ENCODE measurements at places on chromosomes 3 and 15. TPM values are rescaled to one million over a fixed set of nuclear protein-coding genes. Genes with fewer than 3 reads are reported as not detected.

DNA sequence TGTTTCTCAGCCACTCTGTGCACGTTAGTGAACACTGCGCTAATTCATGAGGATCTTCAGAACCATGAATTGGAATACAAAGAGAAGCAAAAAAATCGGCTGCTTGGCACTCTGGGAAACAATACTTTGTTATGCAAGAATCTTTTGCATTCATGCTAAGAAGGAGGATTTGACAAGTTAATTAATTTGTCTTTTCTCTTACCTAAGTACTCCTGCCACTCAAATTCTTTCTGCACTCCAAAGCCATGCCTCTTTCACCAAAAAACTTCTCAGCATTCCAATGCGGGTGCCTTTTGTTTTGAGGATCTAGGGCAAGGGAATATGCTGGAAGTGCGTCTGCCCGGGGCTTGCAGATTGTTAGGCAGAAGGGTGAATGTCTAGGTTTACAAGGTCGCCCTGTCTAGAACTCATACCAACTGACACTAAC lies 11.3 kb upstream of the KAT2B start:
- DNase-seq, result no peak

DNA sequence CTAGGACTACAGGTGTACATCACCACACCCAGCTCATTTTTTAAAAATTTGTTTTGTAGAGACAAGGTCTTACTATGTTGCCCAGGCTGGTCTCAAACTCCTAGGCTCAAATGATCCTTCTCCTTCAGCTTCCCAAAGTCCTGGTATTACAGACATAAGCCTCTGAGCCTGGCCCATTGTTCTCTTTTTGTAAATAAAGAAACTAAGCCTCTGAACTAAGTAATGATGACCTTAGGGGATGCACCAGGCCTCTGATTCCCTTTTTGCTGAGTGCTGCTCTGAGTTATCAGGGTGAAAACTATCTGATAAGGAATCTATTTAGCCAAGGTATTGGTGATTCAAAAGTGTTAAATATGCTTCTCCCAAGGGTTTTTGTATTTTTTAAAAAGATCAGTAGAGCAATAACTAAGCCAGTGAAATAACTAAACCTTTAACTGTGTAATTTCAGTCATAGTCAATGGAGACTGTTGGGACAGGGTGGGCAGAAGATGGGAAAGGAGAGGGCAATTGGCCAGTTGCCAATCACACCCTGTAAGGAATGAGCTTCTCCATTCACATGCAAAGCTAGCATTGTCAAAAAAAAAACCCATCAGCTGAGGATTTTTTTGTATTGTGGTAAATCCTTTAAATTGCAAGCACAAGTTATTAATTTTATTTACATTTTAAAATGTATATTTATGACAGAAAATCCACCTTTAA lies 194.8 kb upstream of the PFN2 start:
- DNase-seq, result no peak

The FAM81A gene
- total RNA-seq, result 0.21 TPM

The POTEB gene
- not detected for total RNA-seq

The SCN11A gene
- total RNA-seq, result 0.22 TPM

DNA sequence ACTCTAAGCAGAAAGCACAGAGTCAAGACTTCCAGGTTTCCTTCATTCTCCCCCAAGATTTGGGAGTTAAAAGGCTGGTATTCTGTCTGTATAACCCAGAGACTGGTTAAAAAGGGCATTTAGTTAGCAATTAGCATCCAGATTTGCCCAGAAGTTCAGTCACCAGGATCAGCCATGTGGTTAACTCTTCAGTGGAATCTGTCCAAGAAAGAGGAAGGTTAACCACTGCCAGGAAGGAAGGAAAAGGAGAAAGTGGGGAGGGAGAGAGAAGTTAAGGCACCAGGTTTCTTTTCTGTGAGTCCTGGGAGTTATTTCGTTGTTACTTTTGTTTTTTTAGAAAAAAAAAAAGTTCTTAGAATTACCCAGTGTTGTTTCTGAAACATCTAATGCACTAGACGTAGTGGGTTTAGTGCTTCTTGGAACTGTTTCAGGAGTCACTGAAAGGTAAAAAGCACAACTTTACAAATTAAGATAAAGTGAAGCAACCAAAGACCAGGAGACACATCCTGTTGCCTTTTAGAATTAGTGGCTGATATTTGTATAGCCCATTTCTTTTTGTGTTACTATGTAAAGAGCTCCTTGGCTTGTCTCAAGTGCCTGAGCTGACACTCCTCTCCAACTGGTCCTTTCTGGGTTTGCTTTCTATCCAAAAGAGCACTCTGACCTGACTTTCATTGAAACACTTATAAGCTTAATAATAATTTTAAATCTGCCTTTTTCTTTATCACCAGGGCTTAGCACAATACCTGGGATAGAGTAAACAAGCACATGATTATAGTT lies 128.6 kb downstream of the ABI3BP start:
- no peak for DNase-seq

DNA sequence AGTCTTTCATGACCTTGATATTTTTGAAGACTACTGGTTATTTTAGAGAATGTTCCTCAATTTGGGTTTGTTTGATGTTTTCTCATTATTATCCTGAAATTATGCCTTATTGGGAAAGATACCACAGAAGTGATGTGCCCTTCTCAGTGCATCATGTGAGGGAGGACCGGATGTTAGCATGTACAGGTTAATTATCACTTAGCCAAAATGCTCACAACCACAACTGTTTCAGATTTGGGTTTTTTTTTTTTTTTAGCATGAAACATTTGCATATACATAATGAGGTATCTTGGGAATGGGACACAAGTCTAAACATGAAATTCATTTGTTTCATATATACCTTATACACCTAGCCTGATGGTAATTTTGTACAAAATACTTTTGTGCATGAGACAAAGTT lies 59.8 kb downstream of the PIK3R4 start:
- no peak for DNase-seq

The TUSC7 gene
- not detected for total RNA-seq

GRCh38 chr3:73459711-73460110 lies 165.0 kb downstream of the PDZRN3 start:
- DNase-seq, result no peak

- no peak for DNase-seq
Observed at GRCh38 chr3:186097663-186098451, 11.0 kb downstream of the ETV5 start.

GRCh38 chr3:169861871-169862270 lies 7.9 kb downstream of the LRRC31 start:
- DNase-seq, result no peak

The MESP2 gene
- total RNA-seq, result not detected

GRCh38 chr15:77975332-77976094 lies 102.0 kb downstream of the TBC1D2B start:
- no peak for DNase-seq

The CHRFAM7A gene
- total RNA-seq, result 1.9 TPM

The ABCC5 gene
- 18.2 TPM for total RNA-seq

- DNase-seq, result no peak
Observed at GRCh38 chr3:29453284-29454001, 172.6 kb downstream of the RBMS3 start.

The FHIT gene
- 54.9 TPM for total RNA-seq

The KNG1 gene
- not detected for total RNA-seq

DNA sequence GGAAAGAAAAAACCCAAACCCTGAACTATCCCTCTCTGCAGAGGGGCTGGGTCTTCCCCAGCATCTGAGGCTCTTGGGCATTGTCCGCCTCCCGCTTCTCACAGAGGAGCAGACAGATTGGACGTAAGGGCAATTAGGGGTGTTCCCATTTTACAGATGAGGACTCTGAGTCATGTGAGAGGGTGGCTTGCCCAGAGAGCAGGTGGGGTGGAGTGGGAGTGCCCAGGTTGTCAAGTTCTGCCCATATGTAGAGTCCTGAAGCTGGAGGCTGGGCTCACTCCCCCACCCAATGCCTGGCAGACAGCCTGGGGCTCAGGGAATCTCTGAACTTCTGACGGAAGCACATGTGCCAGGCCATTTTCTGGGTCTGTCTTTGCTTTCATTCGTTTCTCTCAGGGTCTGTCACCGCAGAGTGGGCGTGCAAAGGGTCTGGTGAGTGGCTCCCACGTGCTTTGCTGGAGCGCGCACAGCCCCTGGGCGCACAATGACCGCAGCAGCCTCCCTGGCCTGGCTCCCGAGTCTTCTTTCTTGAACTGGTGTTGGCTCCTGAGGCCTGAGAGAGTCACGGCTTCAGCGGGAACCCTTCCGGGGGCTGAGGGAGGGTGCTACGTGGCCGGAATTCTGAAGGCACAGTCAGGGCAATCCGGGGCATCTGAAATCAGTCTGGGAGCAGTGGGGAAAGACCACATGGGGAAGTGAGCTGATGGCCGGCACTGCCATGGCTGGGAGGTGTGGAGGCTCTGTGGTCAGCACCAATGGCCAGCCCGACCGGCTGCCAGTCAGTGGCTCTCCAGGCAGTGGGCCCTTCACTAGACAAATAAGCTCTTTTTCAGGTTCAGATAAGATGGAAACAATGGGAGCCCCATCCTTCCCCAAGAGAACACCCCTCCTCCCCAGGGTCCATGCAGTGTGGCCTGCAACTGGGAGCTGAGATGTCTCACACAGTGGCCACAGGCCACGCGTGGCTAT lies 1.1 kb upstream of the TRPM1 start:
- no peak for DNase-seq

GRCh38 chr15:83053151-83053550 lies 13.9 kb downstream of the BTBD1 start:
- DNase-seq, result no peak

DNA sequence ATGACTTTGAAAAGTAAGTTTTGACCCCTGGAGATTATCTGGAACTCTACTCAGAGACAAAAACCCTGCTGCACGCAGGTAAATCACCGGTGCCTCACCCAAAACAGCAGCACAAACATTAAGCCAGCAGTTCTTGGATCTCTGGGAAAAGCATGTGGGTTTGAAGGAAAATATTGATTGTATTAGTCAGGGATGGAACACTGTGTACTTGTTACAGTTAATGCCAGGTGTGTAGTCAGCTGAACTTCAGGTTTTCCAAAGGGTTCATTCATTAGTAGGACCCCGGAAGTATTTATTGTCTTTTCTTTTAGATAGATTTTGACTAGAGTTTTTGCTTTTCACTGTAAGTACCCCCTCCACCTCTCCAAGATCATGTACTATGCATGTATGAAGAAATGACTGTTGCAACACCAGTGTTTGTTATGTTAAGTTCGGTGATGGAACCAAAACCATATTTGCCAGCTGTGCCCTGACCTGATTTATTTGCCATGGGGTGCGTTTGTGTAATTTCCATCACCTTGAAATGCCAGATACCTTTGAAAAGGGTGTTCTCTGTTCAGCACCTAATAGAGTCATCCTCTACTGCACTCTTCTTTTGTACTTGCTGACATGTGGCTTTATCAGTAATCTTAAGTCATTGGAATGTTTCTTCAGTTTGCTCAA lies 14.5 kb downstream of the ARHGEF26 start:
- DNase-seq, result no peak

DNA sequence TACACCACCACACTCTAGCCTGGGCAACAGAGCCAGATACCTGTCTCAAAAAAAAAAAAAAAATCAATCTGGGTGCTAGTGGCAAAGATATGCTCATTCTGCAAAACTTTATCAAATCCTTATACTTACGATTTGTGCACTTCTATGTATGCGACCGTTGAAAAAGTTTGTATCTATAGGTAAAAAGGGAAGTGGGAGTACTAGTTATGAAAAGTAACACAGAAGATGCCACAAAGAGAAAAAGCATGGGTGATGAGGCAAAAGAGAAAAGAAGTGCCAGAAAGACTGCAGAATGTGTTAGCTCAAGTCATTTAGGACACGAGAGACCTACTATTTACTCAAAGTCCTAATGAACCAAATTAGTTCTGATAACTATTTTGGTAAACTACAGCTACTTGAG lies 407.8 kb downstream of the SHQ1 start:
- DNase-seq, result no peak

- DNase-seq, result no peak
Observed at GRCh38 chr3:102132370-102132769, 283.1 kb downstream of the NFKBIZ start.

DNA sequence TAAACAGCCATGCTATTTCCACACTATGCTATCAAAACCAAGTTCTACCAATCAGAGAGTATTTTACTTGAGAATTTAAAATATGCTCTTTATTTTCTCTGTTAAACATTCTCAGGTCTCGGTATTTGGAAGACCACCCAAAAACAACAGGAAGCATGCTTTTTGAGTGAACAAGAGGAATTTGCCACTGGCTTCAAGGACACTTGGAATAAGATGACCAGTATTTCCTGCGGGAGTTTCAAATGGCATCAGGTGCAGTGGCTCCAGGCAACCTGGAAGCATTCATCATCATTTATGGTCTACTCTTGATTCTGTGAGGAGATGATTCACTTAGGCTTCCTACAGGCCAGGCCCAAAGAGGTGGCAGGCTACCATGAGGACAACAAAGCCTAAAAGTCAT lies 305.7 kb upstream of the ATP11B start:
- DNase-seq, result no peak

The TMEM45A gene
- 1.5 TPM for total RNA-seq

DNA sequence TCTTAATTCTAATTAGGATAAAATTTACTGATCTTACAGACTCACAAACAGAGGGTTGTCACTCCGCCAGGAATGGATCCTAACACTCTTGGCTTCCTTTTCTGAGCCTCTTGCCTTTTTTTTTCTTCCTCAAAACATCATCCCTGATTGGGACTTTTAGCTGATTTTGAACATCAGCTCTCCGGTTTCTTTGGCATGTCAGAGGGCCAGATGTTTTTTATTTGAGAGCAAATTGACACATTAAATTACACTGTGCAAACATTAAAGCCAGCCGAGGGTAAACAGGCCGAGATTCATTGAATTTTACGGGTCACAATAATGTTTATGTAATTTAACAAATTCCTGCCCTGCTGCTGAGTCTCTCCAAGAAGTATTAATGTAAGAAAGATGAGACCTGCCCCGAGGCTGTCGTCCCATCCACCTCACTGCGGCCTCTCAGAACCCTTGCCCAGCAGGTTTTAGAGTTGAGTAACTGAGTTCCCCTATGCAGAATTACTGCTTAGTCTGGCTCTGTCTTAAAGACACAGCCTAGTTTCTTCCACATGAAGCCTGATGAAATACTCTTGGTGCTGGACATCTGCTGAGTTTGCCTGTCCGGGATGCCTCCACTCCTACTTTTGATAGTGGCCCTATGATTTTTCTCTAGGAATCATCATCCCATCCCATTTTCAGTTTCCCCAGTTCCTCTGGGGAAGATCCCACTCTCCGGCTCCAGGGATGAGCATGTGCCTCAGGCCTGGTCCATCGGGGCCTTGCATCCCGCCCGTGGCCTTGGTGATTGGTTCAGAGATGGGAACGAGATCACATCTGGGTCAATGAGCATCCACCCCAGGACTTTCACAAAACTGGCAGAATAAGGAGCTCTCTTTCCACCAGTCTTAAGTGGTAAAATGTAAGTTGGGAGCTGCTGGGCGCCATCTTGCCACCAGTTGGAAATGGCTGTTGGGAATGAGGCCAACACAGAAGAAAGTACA lies 226.6 kb upstream of the TLE3 start:
- no peak for DNase-seq

- no peak for DNase-seq
Observed at GRCh38 chr15:40340740-40341400, at the start of gene CCDC9B. CCDC9B (minus strand) TSS chr15:40340939; CDS start chr15:40340819, 120 bp downstream.

DNA sequence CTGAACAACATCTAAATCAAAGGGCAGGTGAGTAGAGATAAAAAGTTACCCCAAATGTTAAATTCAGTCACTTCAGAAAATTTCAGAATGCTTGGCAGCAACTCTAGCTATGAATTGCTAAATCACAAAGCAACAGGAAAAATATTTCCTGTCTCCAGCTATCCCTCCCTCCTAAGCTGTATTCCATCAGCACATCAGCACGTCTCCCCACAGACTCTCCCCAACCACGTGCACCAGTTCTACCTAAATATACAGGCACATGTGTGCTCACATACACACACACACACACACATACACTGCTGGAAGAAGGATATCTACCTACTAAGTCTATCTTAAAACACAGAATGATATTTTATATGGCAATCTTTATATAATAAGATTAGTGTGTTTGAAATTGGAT lies 177.1 kb upstream of the ARHGEF26 start:
- DNase-seq, result no peak

Measured in activated T-cell treated with anti-CD3 and anti-CD28 coated beads, Interleukin-2, amount 50 U/mL, for 72 hours (primary cell).